HT-29 (cell line): ENCODE measurements at places on chromosomes 6 and 20.

DNA sequence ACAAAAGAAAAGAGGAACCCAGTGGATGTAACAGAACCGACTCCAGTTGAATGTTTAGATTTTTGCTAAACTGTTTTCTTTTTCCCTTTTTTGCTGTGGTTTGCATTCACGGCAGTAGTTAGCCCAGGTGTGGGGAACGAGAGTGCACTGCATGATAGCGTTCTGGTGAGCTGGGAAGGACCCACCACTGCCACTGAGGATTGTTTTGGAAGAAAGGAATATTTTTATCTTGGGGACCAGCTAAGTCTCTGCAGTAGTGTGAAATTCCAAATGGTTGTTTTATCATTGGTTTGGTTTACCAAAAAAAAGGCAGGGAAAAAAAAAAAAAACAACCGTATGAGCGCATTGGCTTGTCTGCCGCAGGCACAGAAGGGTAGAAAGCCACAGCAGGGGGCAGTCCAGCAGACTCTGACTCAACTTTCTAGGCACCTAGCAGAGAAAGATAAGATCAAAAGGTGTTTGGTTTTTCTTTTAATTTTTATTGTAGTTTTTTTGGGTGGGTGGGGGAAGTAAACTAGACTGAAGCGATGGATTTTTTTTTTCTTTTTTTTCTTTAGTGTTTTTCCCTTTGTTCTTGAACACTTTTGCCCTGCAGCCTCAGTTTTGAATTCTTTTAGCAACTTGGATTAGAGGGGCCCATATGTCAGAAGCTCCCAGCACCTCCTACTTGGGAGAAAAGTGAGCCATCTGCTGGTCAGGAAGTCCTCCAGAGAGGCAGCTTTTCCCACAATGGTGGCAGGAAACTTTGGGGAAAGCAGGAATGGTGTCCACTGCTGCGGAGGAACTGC lies 13.5 kb upstream of the RAB5IF start:
- peak; percentile 75 for DNase-seq

DNA sequence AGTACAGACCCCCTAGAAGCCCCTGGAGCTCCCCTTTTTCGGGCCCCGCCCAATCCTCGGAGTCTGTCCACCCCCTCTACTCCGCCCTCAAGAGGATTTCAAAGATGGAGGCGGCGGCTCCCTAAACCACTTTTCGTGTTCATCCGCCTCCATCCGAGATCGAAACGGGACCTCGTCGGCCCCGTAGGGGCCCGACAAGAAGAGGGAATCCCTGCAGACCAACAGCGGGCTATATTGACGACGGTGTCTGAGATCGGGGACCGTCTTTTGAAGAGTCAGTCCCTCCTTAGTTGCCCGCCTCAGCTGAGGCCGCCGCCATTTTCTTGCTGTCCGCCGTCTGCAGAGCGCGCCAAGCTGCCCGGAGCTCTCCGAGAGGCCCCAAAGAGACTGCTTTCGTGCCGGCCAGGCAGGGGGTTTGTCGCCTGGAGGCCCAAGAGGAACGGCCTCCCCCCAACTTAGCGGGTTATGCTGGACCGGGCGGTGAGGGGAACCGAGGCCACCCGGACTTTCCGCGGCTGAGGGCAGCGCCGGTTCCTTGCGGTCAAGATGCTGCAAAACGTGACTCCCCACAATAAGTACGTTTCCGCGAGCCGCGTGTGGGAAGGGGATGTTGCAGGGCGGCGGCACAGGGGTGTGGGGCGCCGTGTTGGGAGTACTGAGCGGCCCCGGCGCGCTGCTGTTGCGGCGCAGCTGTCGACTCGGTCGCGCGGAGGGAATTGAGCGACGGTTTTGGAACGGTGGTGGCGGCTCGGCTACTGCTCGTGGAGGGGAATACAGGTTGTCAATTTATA lies 4.2 kb downstream of the BRD2 start:
- no peak for DNase-seq

GRCh38 chr6:109393886-109394281 lies 11.6 kb upstream of the CD164 start:
- no peak for DNase-seq

DNA sequence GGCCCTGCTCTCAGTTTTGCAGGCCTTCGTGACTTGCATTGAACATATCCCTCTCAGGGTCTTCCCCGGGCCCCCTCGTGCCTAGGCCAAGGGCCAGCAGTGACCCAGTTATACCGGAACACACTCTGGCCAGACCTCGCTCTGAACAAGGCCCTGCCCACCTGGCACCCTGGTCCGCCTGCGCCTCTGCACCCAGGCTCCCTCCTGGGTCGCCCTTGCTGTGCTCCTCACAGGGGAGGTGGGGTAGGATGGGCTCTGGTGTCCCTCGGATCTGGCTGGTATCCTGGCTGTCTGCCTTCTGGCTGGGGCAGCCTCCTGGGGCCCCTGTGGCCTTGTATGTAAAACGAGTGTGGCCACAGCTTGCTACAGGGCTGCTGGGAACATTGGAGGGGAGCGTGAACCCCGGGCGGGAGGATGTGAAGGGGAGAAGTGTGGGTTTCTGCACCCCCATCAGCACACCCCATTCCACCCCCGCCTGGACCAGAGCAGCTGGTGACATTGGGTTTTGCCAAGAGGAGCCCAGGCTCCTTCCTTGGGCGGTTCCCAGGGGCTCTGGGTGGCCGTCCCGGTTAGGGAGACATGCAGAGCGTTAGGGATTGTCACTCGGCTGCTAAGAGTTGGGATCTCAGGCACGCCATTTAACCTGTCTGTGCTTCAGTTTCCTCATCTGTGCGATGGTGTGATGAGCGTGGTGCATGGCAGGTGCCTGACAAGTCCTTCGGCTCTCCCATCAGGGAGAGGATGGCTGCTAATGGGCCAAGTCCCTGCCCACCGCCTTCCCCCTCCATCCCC lies 17.5 kb downstream of the SRC start:
- no peak for DNase-seq

GRCh38 chr6:36915599-36915998 lies 29.8 kb downstream of the C6orf89 start:
- DNase-seq, result no peak

DNA sequence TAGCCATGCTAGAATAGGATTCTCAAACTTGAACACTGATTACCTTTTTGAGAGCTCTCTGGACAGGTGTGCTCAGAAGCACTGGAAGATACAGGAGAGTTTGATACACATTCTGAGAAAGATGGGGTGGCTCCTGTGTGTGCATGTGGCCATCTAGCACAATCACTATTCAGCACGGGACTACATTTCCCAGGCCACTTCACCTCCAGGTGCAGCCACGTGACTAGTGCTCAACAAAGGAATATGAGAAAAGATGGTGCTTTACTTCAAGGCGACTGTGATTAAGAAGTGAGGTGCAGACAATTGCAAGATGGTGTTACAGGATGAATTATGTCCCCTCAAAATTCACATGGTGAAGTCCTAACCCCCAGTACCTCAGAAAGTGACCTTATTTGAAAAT lies 103.8 kb downstream of the BACH2 start:
- no peak for DNase-seq

DNA sequence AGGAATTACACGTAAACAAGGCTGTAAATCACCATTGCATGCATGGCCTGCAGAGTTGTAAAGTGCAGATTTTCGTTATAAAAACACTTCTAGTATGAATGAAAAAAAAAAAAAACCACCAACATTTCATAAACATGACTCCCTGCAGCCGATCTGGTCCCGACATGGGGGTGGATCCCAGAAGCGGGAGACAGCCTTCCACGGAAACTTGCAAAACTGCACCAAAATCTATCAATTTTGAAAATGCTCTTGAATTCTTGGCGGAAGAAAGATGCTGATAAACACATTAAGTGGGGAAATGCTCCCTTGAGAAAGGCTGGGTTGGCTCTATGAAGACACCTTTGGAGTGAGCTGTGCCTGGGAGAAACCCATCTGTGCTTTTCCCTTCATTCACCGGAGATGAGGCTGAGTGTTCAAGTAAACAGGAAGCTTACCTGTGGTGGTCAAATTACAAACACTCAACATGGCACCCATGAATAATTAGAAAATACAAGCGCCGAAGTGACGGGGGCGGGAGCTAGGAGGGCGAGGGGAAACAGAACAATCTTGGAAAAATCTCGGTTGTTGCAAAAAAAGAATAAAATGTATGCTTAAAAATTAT lies 845 bp upstream of the ANKRD60 start:
- DNase-seq, result no peak
